ENCODE measurements at places on chromosomes 13 and 19.
A peak's percentile ranks its signal among the peaks of the same experiment; 100 is the strongest.

DNA sequence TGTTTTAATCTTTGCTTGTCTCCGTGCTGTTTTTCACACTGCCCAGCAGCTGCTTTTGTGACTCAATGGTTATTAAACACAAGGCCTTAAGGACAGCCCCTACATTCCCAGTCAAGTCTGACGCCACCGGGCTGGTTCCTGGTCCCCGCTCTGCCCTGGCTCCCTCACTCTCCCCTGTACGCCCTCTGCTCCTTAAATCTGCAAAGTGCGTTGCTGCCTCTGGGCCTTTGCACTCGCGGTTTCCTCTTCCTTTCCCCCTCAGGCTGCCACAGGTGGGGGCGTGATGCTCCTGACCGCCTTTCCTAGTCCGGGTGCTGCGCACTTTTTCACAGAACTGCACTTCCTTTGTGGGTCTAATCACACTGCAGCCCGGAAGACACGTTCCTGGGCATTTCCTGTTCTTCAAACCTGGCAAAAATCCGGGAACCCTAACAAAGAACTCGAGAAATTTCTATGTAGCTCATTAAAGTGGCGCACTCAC, 25.6 kb downstream of the NOSIP start:
- DNase-seq: no peak

DNA sequence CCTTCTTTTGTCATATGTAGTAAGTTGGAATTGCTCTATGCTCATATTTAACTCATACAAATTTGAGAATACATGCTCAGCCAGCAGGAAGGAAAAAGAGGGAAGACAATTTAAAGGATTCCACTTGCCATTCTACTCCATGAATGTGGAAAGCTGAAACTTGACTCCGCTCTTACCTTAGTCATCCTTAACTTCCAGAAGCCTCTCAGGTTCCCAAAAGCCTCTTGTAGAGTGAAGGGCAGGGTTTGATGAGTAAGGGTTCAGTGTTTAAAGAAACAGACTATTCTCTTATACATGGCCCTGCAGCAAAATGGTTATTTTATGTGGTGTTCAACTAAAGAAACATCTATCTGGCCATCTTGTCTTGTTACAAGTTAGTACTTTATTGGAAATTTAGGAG, 27.1 kb downstream of the FAM124A start:
- DNase-seq: no peak

GRCh38 chr13:20801707-20802106, 27.9 kb upstream of the EEF1AKMT1 start:
- DNase-seq: no peak

DNA sequence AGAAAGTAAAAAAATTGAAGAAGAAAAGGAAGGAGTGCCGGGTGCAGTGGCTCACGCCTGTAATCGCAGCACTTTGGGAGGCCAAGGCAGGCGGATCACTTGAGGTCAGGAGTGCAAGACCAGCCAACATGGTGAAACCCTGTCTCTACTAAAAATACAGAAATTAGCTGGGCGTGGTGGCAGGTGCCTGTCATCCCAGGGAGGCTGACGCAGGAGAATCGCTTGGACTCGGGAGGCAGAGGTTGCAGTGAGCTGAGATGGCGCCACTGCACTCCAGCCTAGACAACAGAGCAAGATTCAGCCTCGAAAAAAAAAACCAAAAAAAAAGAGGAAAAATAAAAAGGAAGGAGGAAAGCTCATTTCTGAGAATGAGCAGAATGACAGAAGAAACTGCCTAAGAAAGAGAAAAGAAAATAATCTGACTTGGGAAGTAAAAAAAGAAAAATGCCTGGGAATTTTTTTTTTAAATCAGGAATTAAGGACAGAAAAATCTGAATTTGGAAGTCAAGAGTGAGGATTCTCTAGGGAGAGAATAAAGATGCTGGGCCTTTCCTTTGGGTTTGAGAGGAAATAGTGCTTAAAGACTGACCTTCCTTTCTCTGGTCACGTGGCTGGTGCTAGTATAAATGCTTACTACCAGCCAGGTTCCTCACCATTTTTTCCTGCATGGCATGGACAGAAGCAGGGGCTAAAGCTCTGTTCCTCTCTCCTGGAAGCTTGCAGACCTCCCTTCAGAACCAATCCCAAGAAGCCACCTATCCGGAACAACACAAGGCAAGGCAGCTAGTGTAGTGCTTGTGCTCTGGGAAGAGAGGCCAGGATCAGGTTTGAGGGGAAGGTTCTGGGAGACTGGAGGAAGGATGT, at the start of gene FFAR2:
Gene FFAR2 (plus strand): TSS at position 652 of the 864 bp plus-strand sequence. CDS start 1,458 bp downstream, outside the sequence.
- DNase-seq: no peak

DNA sequence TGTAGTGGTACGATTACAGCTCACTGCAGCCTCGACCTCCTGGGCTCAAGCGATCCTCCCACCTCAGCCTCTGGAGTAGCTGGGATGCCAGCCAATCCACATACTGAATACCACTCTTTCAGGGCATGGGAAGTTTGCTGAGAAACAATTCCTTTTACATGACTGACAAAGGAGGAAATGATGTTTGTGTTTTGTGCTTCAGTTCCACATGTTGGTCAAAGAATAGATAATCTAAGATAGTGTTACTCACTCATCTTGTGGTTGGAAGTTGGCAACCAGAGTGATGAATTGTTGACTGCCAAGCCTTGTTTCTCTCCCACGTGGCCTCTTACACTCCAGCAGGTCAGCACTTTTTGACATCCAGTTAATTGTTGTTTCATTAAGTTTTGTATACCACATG, 7.6 kb downstream of the MBD3L2B start:
- DNase-seq: no peak

- DNase-seq: no peak
These were observed 1.2 kb downstream of the RFXAP start for GRCh38 chr13:36820222-36820621.

DNA sequence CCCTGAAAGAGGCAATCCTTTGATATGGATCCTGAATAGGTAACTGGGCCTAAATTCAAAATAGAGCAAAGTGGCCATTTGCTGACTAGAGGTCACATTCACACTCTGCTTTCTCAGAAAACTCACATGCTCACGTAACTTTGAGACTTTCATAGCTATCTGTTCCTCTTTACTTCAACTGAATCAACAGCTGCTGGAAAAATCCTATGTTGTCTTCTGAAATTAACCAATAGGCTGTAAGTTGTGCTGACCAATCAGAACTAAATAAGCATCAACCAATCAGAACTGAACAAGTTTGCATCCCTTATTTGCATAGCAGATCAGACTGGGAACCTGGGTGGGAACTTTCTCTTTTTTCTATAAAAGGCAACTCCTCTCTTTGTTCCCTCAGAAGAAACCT, 24.0 kb upstream of the TBC1D4 start:
- DNase-seq: no peak

DNA sequence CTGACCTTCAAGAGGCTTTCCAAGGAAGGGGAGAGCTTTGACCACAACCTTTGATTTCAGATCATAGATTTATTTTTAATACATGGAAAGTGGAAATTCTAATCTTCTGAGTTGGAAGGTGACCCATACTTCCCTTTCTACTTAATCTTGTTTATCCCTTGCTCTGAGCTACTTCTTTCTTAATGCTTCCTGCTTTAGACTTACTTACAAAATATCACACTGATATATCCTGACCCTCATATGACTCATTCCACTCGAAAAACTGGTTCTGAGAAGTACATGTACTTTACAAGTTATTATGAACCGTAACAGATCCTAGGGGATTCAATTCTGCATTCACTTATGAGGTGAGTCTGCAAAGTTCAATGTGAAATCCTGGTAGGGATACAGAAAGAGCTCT, 76.2 kb upstream of the IRS2 start:
- DNase-seq: no peak

DNA sequence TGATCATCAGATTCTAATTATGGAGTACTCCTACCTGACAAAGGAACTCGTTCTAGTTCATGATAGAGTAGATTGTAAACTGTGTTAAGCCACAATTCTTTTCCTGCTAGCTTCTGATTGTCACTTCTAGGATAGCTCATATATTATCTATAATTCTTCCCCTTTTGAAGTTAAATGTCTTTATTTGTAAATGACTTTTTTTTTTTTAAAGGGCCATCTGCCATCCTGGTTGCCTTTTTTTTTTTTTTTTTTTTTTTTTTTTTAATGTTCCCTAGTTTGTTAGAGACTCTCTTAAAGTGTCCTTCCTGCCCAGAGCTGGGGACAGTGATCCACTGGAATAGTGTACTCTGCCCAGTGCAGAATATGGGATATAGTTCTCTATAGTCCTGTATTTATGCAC, 4.3 kb downstream of the CHAMP1 start:
- no peak for DNase-seq

DNA sequence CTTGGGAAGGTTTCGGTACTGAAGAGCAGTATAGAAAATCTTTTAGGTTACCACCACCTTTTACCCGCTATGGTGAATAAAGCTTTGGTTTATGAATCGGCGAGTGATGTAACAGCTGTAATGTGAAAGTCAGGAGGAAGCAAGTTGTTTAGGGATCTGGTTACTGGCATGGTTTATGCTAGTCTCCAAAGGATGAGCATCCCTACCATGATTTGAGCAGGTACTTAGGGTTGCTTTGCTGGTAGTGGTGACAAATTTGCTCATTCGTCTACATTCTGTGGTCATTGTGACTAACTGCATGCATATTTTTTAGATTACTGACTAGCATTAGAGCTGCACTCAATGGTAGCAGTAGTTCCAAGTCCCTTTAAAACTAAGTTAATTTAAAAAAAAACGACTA, 104.1 kb downstream of the FRY start:
- DNase-seq: no peak

DNA sequence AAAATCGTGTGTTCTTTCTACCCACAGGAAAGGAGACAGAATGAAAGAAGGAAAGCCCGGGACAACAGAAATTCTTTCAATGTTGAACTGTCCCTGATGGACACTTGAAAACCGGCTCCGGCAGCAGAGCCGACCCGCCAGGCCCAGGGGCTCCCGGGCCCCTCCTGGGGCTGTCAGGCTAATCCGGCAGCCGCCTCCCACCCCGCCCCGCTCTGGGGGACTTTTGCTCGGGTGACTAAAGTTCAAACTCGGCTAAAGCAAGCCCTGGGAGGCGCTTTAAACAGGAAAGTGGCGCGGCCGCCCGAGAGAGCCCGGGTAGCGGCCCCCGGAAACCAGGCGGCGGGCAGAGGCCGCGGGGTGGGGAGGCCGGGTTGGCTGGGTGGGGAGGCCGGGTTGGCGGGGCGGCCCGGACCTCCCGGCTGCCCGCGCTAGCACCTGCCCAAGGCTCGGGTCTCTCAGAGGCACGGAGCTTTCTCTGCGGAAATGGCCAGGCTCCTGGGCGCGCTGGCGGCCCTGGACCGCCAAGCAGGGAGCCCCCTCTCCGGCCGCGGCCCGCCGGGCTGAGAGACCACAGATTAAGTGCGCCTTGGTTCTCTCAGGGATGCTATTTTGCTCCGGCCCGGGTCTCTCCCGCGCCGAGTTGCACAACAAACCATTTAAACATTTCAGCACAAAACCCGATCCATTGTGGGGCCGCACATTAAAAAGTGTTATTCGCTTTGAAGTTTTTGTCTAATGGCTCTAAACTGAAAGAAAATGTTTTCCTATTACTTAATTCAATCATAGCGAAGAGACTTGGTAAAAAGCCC, 2.6 kb upstream of the GSX1 start:
- DNase-seq: no peak

DNA sequence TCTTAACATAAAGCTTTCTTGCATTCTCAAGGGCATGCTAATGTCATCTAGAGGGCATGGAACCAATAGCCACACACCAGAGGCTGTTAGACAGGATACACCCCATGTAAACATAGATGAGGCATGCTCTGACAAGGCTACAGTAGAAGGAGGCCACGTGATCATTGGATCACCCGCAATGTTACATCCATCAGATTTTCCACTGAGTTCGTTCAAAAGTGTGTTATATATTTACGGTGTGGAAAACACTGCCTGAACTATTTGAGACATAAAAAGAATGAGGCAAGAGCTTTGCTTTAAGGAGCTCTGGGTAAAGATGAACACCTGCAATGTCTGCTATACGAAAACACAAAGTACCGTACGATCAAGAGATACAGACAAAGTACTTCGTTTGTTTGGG, 817.5 kb upstream of the SLC10A2 start:
- DNase-seq: peak; percentile 41

- DNase-seq: peak; percentile 66
These were observed at the start of gene DOCK9 for GRCh38 chr13:98977568-98978265. DOCK9 (minus strand) TSS chr13:98978064; CDS start chr13:98977909, 155 bp downstream.

DNA sequence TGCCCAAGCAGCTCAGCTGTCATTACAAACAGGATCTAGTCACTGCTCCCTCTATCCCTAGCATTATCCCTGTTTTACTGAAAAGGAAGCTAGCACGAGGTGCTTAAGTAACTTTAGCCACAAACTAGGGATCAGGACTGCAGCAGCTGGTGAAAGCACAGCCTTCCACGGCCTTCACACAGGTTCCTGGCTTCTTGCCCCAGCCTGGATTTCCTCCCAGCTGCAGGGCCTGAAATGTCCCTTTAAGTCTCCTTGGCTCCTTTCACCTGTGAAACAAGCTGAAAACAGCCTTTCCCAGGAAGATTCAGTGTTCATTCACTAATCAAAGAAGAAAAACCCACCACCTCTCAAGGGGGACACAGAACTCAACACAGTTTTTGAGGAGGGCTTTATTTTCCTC, 754.5 kb downstream of the DIAPH3 start:
- DNase-seq: no peak

DNA sequence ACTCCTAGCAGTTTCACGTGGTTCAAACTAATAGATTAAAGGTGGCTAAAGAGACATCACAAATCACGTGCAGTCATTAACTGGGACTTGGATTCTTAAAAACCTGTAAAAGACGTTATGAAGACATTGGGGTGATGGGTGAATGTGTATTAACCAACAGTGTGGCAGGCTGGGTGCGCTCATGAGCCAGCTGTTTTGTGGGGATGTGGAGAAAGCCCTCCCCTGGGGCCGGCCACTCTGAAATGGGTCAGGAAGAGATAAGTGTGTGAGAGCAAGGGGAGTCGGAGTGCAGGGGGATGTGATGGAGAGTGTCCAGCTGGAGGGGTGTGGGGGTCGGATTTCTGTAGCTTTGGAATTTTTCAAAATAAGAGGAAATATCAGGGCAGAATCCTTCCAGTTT, 10.4 kb downstream of the UPF1 start:
- DNase-seq: no peak

DNA sequence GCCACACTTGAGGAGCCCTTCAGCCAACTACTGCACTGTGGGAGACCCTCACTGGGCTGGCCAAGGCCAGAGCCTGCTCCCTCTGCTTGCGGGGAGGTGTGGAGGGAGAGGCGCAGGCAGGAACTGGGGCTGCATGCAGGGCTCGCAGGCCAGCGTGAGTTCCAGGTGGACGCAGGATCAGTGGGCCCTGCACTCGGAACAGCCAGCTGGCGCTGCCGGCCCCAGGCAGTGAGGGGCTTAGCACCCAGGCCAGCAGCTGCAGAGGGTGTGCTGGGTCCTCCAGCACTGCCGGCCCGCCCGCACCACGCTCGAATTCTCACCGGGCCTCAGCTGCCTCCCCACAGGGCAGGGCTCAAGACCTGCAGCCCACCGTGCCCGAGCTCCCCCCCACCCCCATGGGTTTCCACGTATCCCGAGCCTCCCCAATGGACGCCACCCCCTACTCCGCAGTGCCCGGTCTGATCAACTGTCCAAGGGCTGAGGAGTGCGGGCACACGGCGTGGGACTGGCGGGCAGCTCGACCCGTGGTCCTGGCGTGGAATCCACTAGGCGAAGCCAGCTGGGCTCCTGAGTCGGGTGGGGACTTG, 1293.8 kb upstream of the PCDH9 start:
- no peak for DNase-seq

GRCh38 chr13:110182003-110182402, 125.0 kb downstream of the COL4A1 start:
- no peak for DNase-seq

All from skin of body (tissue), 3 donors.